NCI-H1694 treated with DMSO at 0.1 percent for 48 hours (cell line): ENCODE measurements at places on chromosomes 1 and 21.

- peak; percentile 66 for DNase-seq
Measured at GRCh38 chr1:12208764-12209494, 20.9 kb upstream of the VPS13D start.

- no peak for DNase-seq
Measured at GRCh38 chr1:12627296-12627695, 9.3 kb upstream of the DHRS3 start.

DNA sequence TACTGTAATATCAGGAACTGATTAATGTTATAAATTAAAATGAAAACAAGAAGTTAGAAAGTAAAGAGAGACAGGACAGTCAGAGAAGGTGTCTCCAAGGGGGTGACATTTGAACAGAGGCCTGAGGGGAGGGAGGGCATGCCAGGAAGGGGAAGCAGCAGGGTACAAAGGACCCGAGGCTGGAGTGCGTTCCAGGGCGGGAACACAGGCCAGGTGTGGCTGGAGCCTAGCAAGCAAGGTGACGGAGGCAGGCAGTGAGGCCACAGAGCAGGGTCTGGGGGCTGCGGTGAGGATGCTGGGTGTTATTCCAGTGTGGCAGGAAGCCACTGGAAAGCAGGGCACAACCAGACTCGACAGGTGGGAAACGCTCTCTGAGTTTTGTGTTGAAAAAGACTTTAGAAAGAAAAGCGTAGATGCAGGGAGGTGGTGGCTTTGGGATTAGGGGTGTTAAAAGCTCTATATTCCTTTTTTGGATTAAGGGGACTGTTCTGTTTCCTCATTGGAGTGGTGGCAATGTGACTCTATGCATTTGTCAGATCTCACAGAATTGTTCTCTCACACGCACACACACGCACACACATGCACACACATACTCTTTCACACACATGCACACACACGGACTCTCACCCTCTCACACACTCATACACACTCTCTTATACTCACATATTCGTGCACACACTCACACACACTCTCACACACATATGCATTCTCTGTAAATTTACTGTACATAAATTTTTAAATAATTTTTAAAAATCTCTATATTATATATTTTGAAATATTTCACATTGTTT is 124.5 kb downstream of the GLIS1 start:
- no peak for DNase-seq

GRCh38 chr1:183002797-183003196 is 20.4 kb upstream of the LAMC1 start:
- no peak for DNase-seq

- DNase-seq, result no peak
Measured at GRCh38 chr1:187960125-187960638, 1131.4 kb downstream of the PLA2G4A start.

DNA sequence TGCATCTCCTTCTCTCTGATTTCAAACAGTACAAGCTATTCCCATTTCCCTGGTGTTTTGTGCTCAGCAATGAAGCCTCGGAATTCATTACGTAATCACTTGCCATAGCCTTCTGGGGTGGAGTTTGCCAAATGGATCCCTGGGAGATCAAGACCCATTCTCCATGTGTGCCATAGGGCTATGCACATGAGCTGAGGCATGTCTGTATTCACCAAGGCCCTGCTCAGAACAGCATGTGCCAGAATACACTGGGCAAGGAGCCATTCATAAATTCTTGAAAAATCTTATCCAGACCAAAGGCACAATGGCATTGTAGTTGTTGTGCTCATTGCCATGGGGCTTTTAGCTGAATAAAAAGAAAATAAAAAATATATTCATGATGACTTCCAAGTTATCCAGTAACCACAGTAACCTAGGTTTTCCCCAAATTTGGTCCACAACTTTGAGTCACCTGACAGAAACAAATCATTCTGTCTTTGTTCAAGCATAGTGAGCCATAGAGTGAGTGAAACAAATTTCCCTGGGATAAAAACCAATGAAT is 53.0 kb downstream of the CRB1 start:
- no peak for DNase-seq

DNA sequence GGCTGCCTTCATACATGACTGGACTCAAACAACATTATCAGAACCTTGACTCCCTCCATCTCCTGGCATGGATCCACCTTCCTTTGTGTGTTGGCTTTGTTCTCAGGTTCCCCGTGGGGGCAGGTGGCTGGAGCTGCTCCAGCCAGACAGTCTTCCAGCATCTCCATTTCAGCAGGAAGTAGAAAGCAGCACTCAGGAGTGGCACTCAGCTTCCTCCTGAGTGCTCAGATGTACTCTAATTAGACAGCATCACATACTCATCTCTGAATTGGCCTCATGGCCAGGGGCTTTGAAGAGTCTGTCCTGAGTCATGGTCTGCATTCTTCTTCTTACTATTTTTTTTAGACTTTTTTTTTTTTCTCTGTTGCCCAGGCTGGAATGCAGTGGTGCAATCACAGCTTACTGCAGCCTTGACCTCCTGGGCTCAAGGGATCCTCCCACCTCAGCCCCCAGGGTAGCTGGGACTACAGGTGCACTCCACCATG is 27.9 kb downstream of the OVAAL start:
- no peak for DNase-seq

DNA sequence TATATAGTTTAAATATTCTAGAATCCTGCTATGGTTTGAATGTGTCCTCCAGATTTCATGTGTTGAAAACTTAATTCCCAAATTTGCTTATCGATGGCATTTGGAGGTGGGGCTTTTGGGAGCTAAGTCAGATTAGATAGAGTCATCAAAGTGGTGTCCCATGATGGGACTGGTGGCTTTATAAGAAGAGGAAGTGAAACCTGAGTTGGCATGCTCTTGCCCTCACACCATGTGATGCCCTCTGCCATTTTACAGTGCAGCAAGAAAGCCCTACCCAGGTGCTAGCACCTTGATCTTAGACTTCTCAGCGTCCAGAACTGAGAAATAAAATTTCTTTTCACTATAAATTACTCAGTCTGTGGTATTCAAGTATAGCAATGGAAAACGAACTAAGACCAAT is 111.3 kb downstream of the TGFB2 start:
- DNase-seq, result no peak

- no peak for DNase-seq
Measured at GRCh38 chr1:26189751-26190275, 589 bp upstream of the CATSPER4 start.

DNA sequence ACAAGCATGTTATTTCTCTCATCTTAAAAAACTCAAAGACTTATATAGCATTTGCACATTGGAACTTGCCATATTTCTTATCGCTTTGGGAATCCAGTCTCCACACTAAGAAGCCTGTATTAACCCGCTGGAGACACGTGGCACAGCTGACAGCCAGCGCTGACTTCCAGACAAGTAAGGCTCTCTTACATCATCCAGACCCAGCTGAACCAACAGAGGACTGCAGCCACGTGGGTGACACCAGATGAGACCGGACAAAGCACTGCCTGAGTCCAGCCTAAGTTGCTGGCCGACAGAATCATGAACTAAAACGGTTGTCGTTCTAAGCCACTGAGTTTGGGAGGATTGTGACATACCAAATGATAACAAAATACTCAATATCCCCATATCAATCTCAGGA is 6.3 kb upstream of the CD247 start:
- no peak for DNase-seq

- no peak for DNase-seq
Measured at GRCh38 chr1:215459136-215459535, 108.0 kb upstream of the KCTD3 start.

DNA sequence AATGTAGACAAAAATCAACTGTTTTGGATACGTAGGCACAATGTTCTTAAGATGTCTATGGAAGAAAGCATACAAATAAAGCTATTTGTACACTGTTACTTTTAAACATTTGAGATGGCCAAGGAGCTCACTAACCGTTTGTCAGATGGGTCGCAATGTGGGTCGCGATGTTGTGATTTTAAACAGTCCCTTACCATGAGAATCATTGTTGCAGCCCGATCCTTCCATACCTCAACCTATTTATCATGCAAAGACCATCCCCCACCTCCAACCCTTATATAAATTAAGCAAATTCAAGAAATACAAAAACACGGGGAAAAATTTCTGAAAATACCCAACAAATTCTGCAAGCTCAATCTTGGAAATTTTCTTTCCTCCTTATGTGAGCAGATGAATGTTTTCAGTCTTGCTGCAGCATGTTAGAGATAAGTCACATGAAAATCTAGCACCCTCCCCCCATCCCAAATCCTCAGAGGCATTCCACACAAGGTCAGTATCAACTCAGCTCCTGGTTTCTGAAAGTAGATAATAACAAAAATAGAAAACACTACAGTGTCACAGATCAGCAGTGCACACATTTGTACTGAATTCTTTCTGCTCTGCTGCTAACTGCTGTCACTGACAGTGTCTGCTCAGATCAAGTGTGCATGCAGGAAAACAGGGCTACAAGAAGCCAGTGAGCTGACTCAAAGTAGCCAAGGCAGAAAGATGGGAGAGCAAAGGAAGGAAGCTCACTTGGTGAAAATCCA is 92.9 kb upstream of the TTC39A start:
- no peak for DNase-seq

DNA sequence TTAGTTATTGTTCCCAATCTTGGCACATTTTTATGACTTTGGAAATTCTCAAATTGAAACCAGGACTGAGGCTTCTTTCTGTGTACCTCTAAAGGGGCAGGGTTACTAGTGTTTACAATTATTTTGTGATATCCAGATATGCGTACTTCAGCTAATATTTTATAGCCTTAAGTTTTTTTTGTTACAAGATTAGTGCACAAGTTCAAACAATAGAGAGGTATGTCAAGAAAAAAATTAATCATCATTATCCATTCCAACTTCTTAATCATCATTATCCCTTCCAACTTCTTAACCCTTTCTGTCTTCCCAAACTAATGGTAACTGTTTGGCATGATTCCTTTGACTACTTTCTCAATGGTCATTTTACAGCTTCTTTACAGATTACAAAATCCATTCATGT is 272.9 kb upstream of the C1orf105 start:
- no peak for DNase-seq

DNA sequence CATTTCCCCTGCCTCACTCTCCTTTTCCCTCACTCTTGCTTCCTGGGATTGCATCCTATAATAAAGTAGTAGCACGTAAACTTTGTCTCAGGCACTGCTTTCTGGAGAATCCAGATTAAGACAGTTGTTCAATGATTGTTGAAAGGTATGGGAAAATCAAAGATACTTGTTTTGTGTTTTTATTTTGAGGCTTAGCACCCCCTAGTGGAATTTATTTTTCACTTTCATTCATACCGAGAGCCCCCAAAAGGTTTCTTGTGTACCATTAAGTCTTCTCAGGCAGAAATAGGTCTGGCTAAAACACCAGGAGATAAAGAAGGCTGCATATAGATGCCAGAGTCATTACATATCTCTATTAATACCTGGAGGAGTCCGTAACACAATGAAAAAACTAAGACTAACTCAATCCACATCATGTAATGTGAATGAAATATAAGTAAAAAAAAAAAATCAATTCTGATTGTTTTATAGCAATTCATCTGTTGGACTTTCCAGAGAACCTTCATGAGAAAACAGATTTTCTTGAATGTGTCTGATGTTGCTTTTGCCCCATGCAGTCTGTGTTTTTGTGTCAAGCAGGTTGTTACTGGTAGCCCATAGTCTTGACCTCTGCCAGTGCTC is 103.5 kb downstream of the RPE65 start:
- DNase-seq, result peak; percentile 42

- DNase-seq, result peak; percentile 85
Measured at GRCh38 chr21:37916310-37917051, at the start of gene KCNJ6. TSS of gene KCNJ6 (minus strand) at chr21:37916457. CDS start at chr21:37840682, 75,775 bp downstream.

- no peak for DNase-seq
Measured at GRCh38 chr1:67942274-67942673, 108.2 kb downstream of the DIRAS3 start.

DNA sequence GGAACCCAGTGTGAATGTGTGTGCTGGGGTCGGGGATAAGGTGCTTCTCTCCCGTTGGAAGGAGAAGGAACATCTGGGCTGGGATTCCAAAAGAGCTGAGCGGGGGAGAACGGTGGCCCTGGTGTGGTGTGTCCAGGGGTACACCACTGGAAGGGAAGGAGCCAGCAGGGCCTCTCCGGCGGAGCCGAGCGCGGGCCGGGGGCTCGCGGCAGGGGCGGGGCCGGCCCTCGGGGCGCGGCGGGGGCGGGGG is 231 bp upstream of the RPS6KA1 start:
- DNase-seq, result peak; percentile 36

DNA sequence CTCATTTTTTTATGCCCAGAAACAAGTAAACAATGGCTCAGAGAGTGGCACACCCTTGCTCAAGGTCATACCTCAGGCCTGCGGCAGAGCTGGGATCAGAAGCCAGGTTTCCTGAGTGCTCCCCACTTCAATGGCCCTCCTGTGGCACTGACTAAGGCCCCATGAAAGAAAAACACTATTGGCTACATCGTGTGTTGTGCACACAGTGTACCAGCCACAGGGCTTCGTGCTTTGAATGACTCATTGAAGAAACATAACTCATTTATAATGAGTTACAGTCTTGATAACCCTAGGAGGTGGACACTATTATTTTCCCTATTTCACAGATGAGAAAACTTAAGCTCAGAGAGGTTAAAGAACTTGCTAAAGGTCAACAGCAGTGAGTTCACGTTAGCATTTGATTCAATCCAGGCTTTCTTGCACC is 91.2 kb downstream of the TRABD2B start:
- DNase-seq, result no peak

GRCh38 chr1:165395478-165395877 is 39.0 kb upstream of the LMX1A start:
- no peak for DNase-seq

- no peak for DNase-seq
Measured at GRCh38 chr1:242405947-242406346, 118.5 kb downstream of the PLD5 start.

DNA sequence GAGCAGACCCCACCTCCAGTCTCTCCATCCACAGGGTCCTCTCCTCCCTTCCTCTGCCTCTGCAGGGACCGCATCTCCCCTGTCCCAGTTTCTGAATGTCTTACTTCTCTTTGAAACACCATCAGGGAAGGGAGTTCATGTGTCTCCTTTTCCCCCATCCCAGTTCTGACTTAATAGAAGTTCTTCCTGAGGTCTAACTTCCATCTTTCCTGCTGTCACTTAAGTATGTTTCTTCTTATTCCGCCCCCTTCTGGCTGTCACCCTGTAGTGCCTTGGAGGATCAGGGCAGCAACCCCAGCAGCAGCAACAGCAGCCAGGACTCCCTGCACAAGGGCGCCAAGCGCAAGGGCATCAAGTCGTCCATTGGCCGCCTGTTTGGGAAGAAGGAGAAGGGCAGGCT is 29.3 kb downstream of the MYOG start:
- no peak for DNase-seq

DNA sequence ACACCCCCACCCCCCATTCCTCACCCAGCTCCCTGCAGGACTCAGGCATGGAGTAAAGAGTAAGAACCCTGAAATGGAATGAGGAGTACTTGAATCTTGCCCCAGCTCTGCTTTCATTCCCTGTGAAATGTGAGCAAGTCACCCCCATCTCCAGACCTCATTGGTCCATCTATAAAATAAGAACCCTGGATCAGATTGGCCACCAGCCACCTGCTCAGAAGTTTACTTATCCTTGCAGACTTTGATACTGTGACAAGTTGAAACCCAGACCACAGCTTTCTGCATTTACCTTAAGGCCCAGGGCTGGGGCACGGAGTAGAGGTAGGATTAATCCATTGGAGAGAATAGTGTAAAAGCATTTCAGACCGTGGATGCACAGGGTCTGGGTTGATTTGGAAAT is 2.2 kb downstream of the KISS1 start:
- DNase-seq, result no peak
